H4 (cell line): ENCODE measurements at places on chromosomes 13 and 19.

GRCh38 chr13:49421391-49421790, 22.5 kb downstream of the CAB39L start:
- peak; percentile 21 for DNase-seq

- peak; percentile 82 for DNase-seq
These were observed at the start of gene SYT3 for GRCh38 chr19:50639121-50640112. TSS of gene SYT3 (minus strand) at chr19:50639881. CDS start at chr19:50637411, 2,470 bp downstream.

DNA sequence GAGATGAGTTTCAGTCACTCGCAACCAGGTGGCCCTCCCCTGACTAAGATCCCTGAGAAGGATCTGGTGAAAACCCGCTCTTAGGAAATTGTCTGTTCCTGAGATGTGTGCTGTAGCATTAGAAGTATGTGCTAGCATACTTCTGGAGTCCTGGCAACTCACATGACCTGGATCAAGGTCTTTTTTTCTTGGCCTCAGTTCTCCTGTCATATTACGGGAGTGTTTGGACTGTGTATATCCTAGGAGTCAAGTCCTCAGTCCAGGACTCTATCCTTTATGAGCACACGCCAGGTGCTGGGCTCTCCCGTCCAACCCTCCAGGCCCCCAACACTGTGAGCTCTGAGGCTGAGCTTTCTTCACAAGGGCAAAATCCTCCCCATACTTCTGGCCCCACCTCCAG, 156.4 kb downstream of the UQCRFS1 start:
- no peak for DNase-seq

GRCh38 chr13:27012482-27013197, 159.0 kb downstream of the USP12 start:
- DNase-seq = peak; percentile 72

DNA sequence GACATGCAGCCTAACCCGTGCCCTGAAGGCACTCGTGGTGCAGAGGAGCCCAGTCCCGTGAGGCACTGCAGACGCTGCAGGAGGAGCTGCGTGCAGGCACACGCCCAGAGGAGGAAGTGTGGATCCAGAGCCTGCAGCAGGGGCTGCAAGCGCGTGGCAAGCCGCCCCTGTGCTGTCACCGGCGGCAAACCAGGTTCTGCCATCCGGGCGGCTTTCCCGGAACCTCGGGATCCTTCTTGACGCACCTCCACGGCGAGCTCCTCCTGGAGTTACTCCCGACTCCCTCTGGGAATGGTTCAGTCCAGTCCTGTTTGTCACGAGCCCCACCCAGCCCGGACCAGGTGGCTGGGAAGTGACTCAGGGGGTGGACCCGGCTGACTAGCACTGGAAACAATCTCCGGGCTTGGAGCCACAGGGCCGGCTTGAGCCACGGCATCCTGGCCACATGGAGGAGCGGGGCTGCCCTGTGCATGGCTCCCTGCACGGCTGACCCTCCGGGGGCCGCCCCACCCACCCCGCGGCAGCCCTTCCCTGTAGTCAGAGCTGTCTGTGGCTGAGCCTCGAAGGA, 10.2 kb downstream of the DPP9 start:
- peak; percentile 90 for DNase-seq

DNA sequence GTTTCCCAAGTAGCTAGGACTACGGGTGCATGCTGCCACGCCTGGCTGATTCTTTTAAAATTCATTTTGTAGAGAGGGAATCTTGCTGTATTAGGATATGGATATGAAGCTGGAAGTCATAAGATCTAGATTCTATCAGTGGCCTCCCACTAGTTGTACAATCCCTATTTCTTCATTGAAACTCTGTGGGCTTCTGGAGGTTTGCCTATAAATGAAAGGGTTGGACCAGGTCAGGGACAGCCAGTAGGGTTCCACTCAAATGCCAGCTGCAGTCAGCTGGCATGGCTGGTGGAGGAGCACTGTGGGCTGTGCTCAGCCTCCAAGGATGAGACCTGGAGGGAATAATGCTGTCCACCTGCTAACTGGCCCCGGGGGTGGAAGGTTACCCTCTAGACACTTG, 110.2 kb upstream of the GJB6 start:
- no peak for DNase-seq

DNA sequence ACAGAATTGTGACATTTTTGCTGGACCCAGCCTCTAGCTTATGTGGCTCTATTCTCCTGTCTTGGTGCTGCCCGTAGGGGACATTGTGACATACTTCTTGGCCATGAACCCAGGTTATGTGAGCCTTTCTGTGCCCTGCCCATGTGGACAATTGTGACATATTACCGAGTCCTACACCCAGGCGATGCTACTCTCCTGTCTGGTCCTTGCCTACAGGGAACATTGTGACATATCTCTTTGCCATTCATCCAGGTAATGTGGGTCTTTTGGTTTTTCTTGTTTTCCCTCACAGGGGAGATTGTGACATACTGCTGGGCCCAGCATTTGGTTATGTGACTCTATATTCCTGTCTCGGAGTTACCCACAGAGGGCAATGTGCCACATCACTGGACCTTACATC, 71.5 kb upstream of the ZNF43 start:
- no peak for DNase-seq

GRCh38 chr19:45881909-45882528, 3.9 kb downstream of the IRF2BP1 start:
- DNase-seq = no peak

GRCh38 chr13:91544723-91545122, 146.3 kb downstream of the GPC5 start:
- DNase-seq = no peak

- peak; percentile 35 for DNase-seq
These were observed at the start of gene ZNF99 for GRCh38 chr19:22783651-22784410. TSS of gene ZNF99 (minus strand) at chr19:22784151. CDS start at chr19:22784016, 135 bp downstream.

DNA sequence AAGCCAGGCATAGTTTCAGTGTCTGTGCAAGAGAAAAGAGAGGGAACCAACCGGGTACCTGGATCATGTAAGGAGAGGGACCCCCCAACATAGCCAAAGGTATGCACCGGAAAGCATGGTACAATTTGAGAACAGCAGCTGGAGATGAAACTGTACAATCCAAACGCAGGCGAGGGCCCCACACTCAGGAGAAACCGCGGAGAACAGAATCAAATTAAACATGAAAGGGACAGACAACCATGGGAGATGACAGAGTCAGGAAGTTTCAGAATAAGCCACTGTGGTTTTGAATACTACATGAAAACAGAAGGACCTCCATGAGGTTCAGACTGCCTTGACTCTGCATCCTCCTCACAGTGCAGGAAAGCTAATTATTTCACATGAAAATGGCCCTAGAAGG, 62.9 kb upstream of the SPATA13 start:
- no peak for DNase-seq

DNA sequence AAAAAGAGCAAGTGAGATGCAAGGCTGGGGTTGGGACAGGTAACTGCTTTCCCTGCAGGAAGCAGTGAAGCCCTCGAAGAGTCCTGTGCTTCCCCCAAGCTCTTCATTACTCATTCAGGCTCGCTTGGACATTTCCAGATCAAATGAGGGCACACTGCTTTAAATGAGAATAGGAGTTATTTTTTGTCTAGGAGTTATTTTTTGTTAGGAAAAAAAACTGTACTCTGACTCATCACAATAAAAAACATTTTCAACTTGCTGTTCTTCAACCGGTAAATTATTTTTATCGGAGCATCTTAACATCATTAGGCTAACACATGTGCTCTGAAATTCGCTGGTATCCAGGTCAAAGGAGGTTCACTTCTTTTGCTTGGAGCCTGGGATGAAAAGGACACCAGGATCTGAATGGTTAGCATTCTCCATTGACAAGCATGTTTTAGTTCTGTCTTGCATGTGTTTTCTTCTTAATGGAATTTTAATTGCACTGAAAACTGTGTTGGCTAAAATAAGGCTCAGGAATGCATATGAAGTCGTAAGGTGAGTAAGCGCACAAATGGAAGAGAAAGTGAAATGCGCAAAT, 80.7 kb upstream of the STK24 start:
- DNase-seq = no peak

DNA sequence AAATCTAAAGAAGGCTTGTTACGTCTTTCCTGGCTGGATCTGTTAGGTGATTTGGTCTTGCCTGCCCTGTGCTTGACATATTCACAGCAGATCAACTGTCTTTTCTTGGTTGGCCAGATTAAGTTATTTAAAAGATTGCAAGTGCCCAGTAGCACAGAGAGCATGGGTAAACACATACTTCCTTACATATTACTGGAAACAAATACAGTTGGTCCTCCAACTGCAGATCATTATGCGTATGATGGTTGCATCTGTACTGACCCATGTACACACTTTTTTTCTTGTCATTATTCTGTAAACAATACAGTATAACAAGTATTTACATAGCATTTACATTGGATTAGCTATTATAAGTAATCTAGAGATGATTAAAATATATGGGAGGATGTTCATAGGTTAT, 9.2 kb upstream of the MPHOSPH8 start:
- no peak for DNase-seq

DNA sequence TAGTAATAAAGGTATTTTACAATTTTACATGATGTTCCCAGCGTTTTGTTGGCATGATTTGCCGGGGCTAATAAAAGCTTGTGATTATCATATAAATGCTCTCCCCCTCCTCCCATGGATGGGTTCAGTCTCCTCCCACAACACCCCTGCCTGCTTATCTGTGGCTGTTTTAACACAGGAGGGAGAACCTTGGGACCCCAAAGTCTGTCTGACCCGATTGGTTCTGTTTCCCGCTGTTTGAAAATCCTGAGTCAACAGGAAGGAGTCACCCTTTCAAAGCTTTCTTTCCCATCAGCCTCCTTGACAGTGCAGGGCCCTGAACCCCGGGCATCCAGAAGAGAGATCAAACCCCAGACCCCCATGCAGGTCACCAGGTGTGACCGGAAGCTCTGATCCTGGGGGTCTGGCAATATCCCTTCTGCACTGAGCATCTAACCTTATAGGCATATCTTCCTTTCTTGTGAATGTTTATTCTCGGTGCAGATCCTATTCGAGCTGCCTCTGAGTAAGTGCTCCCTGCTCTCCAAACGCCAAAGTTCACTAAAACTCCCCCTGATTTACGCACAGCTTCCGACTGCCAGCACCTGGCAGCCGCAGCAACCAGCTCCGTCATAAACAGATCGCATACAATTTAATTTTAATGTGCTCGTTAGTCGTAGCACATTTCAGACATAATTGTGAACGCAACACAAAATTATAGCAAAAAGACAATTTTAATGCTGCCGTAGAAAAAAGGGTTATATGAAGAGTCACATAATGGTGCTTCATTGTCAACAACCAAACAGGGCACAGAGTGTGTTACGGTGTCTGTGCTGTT, 74.8 kb downstream of the TSHZ3 start:
- DNase-seq = no peak

- DNase-seq = no peak
These were observed 769 bp upstream of the TMEM272 start for GRCh38 chr13:51845574-51846318.

DNA sequence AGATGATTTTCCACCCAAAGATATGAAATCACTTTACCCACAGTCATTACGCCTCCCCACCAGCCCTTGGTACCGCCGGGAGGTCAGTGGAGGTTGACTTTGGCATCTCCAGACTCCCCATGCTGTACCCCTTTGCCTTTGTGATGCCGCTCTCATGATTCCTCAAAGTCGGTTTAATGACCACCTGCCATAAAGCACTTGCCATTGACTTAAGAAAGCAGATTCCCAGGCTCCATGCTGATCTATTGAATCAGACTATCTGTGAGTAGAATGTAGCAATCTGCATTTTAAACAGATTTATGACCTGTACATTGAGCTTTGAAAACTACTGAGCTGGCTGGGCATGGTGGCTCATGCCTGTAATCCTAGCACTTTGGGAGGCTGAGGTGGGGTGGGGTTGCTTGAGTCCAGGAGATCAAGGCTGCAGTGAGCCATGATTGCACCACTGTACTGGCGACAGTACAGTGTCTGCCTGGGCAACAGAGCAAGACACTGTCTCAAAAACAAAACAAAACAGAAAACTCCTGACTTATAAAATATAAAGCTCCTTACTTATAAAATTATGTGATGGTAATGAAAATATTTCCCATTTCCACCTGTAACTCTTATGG, 235.2 kb downstream of the KLF5 start:
- DNase-seq = no peak

DNA sequence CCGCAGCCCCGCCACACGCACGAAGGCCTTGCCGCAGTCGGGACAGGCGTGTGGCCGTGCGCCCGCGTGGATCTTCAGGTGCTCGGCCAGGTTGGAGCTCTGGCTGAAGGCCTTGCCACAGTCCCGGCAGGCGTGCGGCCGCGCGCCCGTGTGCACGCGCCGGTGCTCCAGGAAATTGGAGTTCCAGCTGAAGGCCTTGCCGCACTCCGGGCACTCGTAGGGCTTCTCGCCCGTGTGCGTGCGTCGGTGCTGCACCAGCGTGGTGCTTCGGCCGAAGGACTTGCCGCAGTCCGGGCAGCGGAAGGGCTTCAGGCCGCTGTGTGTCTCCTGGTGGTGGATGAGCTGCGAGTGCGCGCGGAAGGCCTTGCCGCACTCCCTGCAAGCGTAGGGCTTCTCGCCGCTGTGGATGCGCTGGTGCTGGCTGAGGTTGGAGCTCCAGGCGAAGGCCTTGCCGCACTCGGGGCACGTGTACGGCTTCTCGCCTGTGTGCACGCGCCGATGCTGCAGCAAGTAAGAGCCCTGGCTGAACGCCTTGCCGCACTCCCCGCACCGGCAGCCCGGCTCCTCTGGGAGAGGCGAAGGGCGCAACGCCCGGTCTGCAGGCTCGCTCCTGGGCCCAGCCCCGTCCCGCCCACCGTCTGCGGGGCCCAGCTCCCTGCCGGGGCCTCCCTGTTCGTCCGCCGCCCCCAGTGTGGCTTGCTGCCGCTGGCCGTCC, 3.6 kb upstream of the A1BG start:
- no peak for DNase-seq

GRCh38 chr13:33008946-33009722, 7.1 kb upstream of the KL start:
- DNase-seq = no peak

DNA sequence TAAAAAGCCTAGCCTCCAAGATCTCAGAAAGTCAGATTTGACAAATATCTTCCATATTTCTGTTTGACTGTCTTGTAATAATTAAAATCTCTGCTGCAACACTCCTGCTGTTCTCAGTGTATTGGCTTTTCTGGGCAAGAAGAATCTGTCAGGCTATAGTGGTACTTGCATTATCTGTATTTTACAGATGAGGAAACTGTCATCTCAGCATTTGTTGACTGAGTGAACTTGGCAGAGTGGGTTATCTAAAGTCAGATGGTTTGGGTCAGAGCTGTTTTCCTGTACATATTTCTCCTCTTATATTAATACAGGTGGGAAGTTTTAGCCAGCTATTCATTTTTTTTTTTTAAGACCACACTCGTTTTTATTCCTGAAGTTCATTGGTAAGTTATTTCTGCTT, 1378.2 kb upstream of the PCDH20 start:
- no peak for DNase-seq
